ENCODE measurements at places on chromosomes 3 and 15. TPM values are rescaled to one million over a fixed set of nuclear protein-coding genes. Genes with fewer than 3 reads are reported as not detected.

Gene BDH1
- total RNA-seq, result 19.3 TPM

Gene PDIA5
- 26.7 TPM for total RNA-seq

DNA sequence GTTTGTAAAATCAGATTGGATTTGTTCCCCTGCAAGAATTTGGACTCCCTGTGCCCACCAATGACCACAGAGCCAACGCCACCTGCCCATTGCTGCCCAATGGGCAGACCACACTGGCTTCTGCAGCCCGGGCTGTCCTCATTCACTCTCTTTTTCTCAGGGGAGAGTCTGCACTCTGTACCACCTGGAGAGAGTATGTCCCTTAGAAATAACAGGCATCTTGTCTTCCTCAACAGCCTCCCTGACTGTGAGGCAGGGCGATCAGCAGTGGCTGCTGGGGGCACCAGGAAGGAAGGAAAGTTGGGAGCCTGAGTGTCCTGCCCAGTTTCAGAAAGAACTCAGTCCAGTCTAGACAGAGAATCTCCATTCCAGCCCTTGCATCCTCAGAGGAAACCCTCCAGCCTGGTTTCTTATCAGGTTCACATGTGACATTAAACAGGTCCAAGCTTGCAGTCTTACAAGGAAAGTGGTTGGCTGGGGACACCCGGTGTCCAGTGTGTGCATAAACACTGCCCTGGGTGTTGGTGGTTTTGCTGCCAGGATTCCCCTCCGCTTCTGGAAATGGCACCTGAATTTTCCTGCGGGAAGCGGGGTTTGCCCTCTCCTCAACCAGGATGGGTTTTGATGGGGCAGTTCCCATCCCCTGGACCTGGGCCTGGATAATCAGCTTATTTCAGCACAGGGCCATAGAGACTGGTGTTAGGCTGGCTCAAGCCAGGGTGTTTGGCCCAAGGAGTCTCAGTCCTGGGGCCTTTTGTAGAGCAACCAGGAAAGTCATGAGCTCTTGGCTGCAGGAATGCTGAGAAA lies 37.2 kb downstream of the SSUH2 start:
- peak; percentile 51 for DNase-seq

DNA sequence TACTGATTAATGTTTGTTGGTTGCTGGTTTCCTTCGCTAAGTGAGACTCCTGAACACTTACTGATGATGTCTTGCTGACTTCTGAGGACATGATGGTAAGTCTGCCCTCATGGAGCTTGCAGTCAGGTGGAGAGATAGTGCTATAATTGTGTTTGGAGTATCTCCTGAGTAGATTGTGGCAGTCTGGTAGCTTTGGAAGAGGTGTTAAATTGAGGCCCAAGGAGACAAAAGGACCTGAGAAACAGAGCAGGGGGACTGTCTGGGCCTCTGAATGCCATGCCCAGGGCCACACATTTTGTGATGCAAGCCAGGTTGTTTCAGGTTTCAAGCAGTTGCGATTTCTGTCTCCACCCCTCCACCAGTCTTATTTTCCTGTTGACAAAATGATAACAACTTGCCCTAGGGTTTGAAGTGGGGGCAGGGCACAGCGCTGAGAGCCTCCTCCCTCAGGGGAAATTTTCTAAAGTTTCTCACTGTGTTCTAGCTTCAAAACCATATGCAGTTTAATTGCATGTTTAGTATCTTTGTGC lies 16.7 kb downstream of the SMAD3 start:
- DNase-seq, result no peak

- DNase-seq, result no peak
Observed at GRCh38 chr3:23985747-23986544, 40.9 kb downstream of the NR1D2 start.

- DNase-seq, result no peak
Observed at GRCh38 chr15:66269326-66270090, 16.0 kb upstream of the MEGF11 start.

Gene GRAMD2A
- total RNA-seq, result 52.4 TPM

GRCh38 chr3:72820415-72820814 lies 27.8 kb downstream of the SHQ1 start:
- no peak for DNase-seq

GRCh38 chr3:110900576-110900975 lies 171.0 kb upstream of the NECTIN3 start:
- DNase-seq, result no peak

DNA sequence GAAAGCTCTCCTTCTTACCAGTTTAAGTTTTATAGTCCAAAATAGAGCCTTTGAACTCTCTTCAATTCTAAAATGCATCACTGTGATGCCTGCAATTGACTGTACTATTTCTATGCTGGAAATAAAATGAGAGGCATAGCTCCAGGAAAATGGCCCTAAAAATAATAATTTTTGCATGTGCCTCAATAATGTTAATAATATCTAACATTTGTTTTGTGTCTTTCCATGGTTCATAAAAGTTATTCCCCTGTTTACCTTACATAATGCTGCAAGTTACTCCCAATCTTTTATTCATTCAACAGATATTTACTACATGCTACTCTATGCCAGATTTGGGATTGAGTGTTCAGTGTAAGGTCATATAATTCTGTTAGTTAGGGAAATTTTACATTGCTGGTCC lies 574.0 kb downstream of the RBMS3 start:
- DNase-seq, result no peak

DNA sequence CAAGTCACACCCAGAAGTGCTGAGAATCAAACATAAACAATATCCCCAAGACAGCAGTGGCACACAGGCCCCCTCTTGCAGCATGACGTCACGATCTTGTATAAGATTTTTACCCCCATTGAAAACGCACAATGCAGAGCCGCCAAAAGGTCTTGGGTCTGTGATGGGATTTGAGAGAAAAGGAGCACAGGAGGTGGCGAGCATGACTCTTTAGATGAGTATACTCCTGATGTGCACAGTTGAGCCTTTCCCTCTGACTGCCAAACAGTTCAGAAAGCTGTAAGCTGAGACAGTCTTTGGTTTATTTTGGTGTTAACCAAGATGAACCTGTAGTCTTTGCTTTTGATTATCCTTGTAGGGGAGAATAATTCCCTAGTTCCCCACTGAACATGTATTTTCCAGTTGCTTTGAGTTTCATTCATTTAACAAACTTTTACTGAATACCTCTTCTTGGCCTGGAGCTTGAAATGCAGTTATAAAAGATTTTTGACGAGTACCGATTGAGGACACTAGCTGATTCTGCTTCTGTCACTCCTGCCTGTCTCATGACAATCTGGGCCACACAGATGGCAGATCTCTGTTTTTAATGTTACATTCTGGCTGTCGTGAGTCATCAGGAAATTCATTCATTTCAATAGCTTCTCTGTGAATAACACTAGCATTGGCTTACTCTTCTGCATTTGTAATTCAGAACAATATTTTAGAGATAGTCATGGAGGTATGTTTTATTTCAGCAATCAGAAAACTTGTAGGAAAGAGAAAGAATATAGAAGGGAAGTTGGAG lies 28.9 kb downstream of the CFAP91 start:
- DNase-seq, result no peak

DNA sequence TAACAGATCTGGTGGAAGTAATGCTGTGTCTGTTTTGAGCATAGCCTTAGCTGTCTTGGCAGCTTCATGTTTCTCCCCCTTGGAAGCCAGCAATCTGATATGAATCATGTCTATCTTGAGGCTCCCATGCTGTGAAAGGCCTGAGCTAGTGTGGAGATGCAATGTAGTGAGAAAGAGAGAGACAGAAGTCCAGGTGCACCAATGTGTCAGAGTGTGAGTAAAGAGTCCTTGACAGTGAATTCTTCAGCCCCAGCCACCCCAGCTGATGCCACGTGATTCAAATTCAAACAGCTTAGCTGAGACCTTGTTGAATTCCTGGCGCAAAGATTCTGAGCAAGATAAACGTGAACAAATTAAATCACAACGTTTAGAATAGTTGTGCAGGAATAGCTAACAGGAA lies 704.2 kb downstream of the EDEM1 start:
- no peak for DNase-seq

DNA sequence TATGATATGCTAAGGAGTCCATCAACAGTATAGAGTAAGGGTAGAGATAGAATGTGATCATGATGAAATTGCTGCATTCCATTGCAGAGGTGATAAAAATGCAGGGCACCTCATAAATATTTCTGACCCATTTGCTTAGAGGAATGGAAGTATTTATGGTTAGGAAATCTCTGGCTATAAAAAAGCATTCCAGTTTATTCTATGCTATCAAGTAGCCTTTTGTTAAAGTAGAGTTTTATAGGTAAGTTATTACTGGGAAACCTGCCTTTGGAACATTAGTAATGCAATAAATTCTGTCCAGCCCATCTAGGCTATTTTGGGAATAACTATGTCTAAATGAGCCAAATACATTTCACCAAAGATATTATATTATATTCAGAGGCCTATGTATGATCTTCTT lies 19.8 kb upstream of the STRIT1 start:
- no peak for DNase-seq

Gene SENP7
- 13.2 TPM for total RNA-seq

- no peak for DNase-seq
Observed at GRCh38 chr3:42269647-42270046, 3.7 kb upstream of the CCK start.

Gene GASK1A
- 7.8 TPM for total RNA-seq

DNA sequence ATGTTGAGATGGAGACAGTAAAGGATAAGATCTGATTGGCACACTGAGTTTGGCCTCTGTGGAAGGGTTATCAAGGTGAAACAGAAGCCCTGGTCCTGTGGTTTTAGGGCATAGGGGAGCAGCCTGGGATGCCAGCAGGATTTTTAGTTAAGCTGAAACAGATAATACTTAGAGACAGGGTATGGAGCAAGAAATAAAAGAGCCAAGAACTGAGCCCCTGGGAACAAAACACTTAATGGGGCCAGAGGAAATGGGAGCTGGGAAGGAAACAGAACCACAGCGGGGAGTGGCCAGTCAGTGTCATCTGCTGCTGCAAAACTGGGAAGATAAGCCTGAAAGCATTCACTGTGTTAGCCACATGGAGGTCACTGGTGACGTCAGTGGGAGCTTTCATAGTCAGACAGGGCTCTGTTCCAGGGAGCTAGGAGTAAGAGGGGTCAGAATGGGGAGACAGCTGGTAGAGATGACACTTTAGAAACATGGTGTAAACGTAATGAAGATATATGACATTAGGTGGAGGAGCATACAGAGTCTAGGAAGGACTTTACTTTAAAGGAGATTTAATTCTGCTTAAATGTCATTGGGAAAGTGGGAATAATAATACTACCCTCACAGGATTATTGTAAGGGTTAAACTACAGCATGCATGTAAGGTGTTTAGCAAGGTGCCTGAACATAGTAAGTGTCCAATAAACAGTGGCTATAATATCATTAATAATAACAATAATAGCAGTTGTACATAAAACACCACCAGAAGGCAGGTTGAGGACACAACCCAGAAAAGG lies 172.7 kb upstream of the CTNNB1 start:
- no peak for DNase-seq

DNA sequence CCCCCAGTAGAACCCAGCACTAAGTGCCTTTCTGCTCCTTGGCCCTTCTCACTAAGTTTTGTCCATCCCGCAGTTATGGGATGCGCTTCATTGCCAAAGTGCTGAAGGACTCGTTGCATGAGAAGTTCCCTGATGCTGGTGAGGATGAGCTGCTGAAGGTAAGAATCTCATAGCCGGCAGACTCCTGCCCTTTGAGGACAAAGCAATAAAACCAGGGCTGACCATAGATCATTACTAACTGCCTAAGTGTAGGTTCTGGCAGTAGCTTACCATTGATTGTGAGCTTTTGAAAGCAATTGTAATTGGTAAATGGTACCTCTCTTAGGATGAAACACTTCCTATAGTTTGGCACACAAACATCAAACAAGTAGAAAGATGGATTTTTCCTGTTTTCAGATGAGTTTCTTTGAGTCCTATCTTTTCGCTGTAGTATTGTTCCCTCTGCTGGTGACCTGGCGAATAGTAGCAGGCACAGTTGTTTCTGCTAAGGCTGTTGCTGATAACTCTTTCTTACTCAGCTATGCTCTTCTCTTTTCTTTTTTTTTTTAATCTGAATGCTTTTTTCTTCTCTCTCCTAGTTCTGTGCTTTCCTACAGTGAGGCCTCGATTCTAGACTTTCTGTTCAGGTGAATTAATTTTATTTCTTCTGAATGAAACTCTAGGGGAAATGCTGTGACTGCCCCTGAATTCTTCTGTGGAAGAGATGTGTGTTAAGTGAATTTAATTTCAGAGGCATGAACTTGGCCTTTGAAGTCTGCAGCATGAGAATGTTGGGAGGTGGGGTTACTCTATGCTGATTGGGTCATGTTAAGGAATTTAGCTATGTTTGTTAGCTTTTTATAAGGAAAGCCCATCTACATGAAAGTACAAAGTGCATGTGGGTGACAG lies 47.4 kb upstream of the CRTC3 start:
- no peak for DNase-seq

GRCh38 chr3:37622999-37623883 lies 238.4 kb upstream of the CTDSPL start:
- no peak for DNase-seq

GRCh38 chr15:62026487-62027262 lies 33.6 kb downstream of the VPS13C start:
- no peak for DNase-seq

DNA sequence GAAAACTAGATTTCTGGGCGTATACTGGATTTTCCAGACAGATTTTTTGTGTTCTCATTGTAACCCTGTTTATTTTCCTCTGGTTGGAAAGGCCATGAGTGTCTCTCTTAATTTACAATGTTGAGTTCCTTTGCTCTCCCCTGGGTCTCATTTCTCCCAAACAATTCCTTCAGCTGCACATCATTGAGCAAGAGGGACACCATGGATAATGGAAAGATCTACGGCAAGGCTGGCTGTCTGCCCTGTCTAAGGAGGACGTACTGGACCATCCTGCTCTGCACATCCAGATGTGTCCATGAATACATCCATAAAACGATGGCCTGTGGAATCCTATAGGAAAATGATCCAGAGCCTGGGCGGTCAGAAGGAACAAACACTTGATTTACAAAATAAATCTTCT lies 258.1 kb upstream of the MCTP2 start:
- no peak for DNase-seq

DNA sequence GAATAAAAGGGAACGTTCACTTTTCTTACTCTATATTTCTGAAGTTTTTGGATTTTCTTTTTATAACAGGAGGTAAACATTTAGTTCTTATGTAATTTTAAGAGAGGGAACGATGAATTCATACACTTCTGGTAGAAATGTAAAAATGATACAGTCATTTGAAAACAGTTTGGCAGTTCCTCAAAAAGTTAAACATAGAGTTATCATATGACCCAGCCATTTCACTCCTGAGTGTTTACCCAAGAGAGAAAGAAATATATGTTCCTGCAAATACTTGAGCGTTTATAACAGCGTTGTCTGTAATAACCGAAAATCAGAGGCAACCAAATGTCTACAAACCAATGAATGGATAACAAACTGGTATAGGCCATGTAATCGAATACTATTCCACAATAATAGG lies 20.8 kb upstream of the CCR9 start:
- DNase-seq, result no peak

DNA sequence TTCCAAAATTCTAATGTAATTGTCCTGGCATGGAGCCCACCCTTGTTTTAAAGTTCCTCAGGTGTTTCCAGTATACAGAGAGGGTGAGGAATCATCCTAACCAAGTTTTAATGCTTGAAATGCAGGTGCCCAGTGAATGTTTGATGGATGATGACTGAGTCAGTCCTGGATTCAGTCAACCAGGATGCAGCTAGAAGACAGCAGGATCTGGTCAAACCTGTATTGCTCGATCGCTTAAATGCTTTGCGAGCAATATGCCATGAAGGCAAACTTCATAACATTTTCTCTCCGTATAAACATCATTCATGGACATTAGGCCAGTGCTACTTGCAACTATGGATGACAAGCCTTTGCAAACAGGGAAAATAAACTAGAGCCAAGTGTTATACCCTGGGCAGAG lies 591.2 kb downstream of the RSL24D1 start:
- no peak for DNase-seq
